Right hindlimb (tissue), 1 donor: ENCODE measurements at places on chromosomes 16 and 17.
A peak's percentile ranks its signal among the peaks of the same experiment; 100 is the strongest.

- DNase-seq: no peak
Observed at GRCh38 chr16:67770346-67770991, 35.9 kb downstream of the RANBP10 start.

DNA sequence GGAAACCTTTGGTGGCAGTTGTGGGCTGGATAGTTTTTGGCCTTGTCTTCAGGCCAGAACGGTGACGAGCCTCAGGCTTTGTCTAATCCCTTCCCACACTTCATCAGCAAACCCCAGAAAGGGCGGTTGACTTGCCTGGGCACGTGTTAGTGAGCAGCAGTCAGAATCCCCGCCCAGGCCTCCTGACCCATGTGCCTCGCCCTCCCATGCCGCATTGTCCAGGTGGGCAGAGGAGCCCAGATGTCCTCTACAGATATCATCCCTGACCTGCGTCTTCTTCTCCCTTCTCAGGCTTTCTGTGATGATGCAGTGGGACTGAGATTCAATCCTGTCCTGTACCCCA, 82.5 kb downstream of the OR1D5 start:
- DNase-seq: no peak

DNA sequence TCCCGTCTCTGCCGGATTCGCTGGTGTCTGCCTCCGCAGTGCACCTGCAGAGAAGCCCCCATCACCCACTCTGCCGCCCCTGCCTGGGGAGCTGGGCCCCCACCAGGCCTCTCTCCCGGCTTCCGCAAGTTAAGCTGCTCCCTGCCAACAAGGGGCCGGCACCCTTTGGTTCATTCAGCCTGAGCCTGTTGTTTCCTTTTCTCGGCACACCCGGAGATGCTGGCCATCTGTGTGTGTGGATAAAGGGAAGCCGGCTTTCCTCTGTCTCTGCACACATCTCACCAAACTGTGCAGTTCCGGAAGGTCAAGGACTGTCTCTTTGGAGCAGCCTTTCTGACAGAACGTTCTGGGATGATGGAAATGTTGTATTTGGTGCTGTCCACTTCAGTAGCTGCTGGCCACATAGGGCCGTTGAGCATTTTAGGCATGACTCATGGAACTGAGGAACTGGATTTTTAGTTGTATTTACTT, 6.8 kb downstream of the MAPK8IP3 start:
- DNase-seq: no peak

GRCh38 chr16:19095654-19096053, 18.1 kb upstream of the ITPRIPL2 start:
- DNase-seq: no peak

DNA sequence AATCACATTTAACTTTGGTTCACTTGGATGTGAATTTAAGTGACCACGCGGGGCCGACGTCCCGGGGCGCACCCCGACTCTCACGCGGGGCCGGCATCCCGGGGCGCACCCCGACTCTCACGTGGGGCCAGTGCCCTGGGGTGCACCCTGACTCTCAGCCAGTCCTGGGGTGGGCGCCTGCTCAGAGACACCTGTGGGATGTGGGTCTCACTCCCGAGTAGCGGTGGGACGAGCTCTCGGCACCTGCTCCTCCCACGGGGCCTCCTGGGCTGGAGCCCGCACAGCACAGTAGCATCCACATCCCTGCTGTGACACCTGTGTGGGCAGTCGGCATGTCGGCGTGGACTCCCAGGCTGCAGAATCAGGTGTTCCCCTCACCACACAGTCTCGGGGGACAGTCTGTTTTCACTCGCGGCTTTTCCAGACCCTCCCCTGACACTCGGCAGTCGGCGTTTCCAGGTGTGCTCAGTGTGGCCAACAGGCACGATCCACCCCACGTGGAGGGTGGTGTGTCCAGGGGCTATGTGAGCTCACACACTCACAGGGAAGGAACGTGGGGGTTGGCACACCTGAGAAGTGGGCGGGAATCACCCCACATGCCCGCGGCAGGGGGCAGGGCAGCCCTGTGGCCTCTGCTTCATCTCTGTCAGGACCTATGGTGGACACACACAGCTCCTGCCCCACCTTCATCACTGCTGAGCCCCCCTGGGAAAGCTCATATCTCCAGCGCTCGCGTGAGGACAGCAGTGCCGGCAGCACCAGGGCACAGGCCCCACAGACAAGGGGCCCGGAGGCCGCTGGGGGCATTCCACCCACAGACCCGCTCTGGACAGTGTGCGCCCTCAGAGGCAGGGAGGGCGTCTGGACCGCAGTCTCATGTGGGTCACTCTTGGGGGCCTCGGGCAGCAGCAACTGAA, 51.8 kb downstream of the LMF1 start:
- DNase-seq: peak; percentile 19

DNA sequence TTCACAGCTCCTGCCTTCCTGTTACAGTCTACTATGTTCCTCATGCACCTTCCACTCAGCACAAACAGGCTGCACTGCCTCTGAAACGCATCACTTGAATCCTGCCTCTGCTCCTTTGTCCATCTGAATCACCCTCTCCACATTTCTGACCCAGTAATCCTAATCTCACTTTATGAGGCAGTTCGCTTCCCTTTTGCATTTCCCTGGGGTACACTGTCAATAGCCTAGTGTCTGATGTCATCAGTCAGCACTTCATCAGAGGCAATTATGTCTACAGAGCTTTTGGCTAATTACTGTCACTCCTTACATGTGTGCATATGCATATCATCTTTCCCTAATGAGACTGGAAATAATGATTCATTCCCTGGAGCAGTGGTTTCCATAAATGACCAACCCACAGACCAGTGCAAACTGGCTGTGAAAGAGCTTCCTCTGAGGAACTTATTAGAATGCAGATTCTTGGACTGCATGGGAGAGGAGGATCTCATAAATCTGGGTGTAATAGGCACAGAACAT, 23.6 kb downstream of the CA4 start:
- no peak for DNase-seq

DNA sequence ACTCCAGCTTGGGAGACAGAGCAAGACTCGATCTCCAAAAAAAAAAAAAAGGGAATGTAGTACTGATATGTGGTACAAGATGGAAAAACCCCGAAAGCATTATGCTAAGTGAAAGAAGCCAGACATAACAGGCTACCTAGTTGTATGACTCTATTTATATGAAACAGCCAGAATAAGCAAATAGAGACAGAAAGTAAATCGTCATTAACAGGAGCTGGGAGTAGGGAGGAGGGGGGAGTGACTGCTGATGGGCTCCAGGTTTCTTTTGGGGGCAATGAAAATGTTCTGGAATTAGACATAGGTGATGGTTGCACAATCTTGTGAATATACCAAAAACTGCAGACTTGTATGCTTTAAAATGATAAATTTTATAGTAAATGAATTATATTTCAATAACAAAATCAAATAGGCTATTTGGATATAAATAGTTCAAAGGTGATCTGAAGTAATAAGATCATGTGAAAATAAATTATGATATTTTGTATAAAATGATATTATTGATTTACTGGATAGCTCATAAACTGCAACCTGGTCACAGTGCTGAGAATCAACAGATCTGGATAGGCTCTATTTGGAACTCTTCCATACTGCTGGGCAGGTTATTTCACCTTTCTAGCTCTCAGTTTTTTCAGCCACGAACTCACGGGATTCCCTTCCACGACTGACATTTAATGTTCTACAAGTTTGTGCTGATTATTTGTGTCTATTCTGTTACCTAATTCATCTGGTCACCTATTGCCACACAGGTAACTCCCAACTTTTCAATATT, 27.1 kb downstream of the ZNF652 start:
- no peak for DNase-seq

DNA sequence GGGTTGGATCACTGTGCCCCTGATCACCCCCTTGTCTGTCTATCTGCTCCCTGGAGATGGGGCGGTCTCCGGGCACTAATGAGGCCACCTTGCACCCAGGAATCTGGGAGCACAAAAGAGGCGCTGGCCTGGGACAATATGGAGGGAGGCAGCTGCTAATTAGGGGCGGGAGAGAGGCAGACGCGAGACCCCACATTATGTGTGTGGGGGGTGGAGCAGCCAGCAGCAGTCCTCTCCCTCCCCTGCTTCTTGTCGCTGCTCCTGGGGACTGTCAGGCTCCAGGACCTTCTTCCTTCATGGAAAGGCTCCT, 324 bp upstream of the HCRT start:
- no peak for DNase-seq

DNA sequence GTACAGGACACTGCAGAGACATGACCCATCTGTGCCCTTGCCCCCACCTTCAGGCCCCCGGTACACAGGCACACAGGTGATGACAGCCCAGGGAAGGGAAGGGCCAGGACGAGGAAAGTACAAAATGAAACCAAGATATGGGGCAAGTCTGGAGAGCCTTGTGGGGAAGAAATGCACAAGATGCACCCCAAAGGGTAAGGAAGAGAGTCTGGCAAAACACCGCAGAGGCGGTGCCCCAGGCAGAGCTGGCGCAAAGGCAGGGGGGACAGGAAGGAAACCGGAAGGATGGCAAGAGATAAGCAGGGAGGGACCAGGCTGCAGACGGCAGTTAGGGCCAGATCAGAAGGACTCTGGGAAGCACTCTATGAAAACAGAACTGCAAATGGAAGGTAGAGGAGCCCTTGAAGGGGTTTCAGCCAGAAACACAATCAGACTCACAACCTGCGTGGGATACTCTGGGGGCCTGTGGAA, 81.4 kb downstream of the SLC39A11 start:
- no peak for DNase-seq

GRCh38 chr17:11924076-11924475, 73.2 kb downstream of the ZNF18 start:
- DNase-seq: peak; percentile 47

GRCh38 chr16:15743657-15744056, 93.6 kb downstream of the NDE1 start:
- no peak for DNase-seq

- DNase-seq: no peak
Observed at GRCh38 chr16:23059433-23059832, 89.8 kb downstream of the USP31 start.

- DNase-seq: no peak
Observed at GRCh38 chr16:57452021-57452420, 4.7 kb downstream of the COQ9 start.

DNA sequence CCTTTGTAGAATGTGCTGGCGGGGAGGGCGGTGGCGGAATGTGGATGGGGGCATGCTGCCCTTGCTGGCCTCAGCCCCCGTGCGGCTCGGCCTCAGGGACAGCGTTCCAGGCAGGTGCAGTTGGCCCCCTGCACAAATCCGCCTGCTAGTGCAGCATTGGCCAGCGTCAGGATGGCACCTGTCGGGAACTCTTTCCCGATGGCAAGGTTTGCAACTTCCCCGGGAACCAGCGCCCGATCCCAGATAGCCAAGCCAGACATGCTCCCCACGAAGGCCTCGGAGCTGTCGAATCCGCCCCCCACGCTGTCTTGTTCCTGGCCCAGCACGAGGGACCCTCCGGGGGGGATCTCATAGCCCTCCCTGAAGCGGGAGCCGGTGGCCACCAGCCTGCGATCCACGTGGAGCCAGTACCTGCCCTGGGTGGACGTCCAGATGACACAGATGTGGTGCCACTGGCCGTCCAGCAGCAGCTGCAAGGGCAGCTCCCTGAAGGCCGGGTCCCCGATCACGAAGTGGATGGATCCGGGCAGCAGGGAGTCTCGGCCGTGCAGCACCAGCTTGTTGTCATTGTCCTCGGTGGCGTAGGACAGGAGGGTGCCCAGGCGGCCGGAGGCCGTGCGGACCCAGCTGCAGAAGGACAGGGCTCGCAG, 2.8 kb downstream of the PTX4 start:
- DNase-seq: no peak

- peak; percentile 69 for DNase-seq
Observed at GRCh38 chr17:57288040-57288772, 31.9 kb downstream of the MSI2 start.

DNA sequence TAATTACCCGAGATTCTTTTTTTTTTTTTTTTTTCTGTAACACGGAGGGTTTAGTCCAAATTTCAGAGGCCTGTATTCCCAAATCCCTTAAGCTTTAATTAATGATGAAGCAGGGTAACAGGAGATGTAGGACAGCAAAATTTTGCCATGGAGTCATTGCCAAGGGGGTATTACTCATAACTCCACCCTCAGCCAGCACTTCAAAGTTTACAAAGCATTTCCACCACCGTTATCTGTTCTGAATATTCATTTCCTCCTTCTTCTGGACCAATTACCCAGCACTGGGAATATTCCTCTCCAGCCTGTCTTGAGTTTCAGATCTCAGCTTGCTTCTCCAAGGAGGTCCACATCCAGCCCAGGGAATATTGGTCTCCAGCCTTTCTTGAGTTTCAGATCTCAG, 747.5 kb upstream of the EEF2KMT start:
- DNase-seq: no peak

DNA sequence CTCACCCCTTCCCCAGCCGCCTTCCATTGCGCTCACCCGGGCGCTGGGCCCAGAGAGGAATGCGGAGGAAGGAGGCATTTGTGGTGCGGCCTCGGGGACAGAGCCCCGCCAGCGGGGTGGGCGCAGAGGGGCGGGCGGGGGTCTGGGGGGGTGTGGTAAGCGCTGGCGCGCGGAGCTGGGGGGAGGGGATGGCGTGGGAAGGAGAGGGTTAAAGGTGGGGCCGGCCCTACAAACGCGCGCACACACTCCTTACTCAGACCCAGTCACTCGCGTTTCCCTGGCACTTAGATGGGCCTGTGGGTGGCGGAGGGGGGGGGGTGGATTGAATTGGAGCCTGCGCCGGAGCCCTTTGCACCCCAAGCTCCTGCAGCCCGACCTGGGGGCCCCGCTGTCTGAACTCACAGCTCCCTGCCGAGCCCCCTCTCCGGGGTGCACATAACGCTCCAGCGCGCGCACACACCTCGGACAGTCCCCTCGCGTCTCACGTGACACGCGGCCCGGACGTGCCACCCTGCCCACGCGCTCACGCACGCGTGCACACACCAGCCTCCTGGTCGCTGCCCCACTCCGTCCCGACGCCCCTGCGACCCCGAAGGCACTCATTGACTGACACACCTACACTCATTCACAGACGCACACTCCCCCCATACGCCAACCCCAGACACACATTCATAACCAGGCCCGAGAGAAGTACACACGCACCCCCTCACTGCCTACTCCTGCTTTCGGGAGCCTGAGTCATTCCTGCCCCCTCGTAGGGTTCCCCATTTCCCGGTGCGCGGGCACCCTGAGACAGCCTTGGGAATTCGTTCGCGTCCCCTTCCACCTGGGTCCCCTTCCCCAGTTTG, 844 bp downstream of the TBKBP1 start:
- peak; percentile 91 for DNase-seq

GRCh38 chr16:89582614-89583196, 7.1 kb downstream of the CPNE7 start:
- DNase-seq: no peak

DNA sequence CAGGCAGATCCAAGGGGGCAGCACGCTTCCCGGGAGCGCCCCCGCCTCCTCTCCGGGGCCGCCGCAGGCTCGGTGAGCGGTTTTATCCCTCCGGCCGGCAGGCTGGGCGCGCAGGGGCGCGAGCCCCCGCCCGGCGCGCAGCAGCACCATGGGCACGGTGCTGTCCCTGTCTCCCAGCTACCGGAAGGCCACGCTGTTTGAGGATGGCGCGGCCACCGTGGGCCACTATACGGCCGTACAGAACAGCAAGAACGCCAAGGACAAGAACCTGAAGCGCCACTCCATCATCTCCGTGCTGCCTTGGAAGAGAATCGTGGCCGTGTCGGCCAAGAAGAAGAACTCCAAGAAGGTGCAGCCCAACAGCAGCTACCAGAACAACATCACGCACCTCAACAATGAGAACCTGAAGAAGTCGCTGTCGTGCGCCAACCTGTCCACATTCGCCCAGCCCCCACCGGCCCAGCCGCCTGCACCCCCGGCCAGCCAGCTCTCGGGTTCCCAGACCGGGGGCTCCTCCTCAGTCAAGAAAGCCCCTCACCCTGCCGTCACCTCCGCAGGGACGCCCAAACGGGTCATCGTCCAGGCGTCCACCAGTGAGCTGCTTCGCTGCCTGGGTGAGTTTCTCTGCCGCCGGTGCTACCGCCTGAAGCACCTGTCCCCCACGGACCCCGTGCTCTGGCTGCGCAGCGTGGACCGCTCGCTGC, 832 bp downstream of the CDK5R1 start:
- peak; percentile 43 for DNase-seq
